IMR-90 (cell line): ENCODE measurements at places on chromosomes 2 and 18. TPM values are rescaled to one million over a fixed set of nuclear protein-coding genes. Genes with fewer than 3 reads are reported as not detected.

DNA sequence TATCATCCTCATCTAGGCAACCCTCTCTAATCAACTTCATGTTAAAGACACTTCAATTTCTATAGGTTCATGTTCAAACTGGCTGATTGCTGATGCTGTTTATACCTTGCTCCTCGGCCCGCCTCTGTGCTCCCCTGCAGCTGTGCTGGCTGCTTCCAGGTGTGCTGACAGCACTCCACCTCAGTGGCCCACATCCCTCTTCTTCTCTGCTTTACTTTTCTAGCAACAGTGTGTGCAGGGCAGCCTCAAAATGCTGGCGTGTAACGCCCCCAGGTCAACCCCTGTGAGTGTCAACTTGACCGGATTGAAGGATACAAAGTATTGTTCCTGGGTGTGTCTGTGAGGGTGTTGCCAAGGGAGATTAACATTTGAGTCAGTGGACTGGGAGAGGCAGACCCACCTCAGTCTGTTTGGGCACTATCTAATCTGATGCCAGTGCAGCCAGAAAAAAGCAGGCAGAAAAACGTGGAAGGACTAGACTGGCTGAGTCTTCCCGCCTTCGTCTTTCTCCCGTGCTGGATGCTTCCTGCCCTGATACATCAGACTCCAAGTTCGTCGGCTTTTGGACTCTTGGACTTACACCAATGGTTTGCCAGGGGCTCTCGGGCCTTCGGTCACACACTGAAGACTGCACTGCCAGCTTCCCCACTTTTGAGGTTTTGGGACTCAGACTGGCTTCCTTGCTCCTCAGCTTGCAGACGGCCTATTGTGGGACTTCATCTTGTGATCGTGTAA, 94.7 kb downstream of the COL6A3 start:
- DNase-seq: no peak

DNA sequence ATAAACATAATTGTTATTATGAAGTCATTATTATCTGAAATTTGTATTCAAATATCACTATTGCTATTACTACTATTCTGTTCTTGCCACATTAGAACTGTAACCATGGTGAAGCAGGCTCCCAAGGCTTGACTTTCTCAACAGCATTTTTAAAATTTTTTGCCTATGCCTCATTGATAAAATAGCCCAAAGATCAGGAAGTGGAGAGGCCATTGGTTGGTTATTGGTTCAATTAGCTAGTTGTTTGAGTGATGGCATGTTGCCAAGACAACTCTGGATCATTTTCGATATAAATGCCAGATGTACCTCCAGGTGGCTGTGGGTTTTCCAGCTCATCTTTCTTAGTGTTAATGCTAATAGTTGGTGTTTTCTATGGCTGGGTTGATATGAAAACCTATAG, 513.5 kb downstream of the TRIB2 start:
- no peak for DNase-seq

DNA sequence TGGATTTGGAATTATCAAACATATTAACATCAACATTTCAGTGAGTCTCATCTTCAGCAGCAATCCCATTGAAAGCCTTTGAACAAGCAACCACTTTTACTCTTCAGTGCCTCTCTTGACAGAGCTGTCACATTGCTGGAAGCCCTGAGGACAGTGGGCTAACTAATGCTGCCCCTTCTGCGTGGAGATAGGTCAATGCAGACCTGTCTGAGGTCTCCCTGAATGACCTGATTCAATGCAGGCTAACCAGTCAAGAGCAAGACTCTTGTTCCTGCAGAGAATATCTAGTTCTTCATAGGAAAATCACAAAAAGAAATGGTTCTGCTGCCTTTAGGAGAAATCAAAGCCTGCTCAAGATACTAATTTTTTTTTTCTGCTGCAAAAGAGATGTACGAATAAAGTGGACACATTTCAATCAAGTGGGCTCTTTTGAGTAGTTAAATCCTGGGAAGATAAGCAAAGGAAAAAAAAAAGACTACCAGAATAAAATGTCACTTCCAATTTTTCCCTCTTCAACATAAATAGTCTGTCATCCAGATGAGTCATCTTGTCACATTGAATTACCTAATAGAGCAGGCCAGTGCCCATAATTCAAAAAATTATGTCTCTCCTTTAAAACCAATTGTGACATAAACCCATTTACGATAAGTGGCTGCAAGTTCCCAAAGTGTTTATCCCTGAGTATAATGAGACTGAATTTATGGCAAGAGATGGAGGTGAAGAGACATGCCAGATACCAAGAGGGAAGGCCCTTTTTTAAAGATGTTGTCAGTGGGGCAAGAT, 1269.0 kb upstream of the DDX18 start:
- no peak for DNase-seq

GRCh38 chr2:349390-349789, 61.5 kb upstream of the ALKAL2 start:
- no peak for DNase-seq

DNA sequence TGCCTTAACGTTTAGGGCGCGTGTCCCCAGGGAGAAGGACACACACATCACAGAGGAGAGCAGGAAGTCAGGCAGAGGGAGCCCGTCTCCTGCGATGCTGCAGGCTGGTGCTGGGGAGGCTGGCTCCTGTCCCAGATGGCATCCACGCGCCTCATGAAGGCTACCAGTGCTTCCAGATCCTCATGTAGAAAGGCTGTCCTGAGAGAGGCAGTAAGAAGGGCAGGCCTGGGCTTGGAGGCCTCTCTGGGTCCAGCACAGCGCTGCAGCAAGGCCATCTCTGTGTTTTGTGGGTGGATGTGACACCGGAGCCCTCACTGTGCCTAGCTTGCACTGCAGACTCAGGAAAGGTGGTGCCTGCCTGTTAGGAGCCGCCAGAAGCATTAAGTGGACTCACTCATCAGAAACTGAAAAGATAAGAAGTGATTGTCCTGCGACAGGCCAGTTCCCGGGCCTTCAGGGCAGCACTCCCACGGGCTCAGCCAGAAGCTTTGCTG, 62.7 kb downstream of the FAM168B start:
- DNase-seq: no peak

DNA sequence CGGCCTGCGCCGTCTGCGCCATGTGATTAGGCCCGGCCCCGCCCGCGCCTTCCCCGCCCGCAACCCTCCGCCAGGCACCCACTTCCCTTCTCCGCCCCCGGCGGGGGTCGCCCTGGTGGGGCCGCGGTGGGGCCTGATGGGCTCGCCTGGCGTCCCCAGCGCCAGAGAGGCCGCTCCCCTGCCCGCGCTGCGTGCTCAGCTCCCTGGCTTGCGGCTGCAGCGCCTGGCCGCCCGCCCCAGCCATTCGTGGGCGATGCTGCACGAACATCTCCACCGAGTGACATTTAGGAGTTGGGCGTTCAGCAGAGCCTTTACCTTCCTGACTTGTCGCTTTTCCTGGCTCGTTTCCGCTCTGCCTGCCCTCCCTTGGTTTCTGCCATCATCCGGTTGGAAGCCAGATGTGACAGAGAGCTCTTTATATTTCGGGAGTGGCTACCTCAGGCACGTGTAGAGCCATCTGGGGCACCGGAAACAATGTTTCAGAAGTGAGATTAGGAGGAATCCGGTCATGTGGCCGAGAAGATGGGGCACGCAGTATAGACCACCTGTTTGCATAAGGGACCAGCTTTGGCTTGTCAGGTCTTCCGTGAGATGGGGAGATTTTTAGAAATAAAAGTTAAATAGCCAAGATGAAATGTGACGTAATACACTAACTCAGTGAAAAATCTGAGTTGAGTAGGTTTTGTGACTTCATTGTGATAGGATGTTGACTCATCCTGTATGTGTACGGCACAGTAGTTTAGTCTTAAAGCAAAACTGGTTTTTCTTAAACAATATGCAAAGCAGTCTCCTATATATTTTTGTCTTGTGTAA, 1.2 kb downstream of the GLS start:
- DNase-seq: peak; percentile 87

DNA sequence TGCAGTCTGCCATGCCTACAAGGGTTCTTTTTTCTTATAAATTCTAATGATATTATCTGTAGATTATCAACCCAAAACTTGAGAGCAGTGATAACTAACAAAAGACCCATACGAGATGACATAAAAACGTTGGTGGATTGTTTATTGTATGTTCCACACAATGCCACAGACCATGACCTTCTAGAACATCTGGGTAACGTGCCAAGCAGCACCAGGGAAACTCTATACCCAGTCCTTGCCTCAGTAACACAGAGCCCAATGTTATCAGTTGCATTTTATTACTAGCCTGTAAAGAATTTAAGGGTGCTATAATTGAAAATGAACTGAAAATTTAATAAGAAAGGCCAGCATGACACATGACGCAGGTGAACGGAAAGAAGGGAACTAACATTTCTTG, 99.1 kb upstream of the UGP2 start:
- DNase-seq: no peak

Gene OTOF
- total RNA-seq: not detected in 2 replicates

Gene TANK
- total RNA-seq: 41.9 and 46.4 TPM in 2 replicates

Gene OSR1
- 12.4 and 14.7 TPM in 2 replicates for total RNA-seq

Gene TWIST2
- 9.3 and 14.7 TPM in 2 replicates for total RNA-seq

Gene RIOK3
- total RNA-seq: 38.9 and 61.4 TPM in 2 replicates
